ENCODE measurements at places on chromosomes 7 and 10.

GRCh38 chr10:94225589-94225988 is 137.2 kb downstream of the NOC3L start:
- no peak for DNase-seq

DNA sequence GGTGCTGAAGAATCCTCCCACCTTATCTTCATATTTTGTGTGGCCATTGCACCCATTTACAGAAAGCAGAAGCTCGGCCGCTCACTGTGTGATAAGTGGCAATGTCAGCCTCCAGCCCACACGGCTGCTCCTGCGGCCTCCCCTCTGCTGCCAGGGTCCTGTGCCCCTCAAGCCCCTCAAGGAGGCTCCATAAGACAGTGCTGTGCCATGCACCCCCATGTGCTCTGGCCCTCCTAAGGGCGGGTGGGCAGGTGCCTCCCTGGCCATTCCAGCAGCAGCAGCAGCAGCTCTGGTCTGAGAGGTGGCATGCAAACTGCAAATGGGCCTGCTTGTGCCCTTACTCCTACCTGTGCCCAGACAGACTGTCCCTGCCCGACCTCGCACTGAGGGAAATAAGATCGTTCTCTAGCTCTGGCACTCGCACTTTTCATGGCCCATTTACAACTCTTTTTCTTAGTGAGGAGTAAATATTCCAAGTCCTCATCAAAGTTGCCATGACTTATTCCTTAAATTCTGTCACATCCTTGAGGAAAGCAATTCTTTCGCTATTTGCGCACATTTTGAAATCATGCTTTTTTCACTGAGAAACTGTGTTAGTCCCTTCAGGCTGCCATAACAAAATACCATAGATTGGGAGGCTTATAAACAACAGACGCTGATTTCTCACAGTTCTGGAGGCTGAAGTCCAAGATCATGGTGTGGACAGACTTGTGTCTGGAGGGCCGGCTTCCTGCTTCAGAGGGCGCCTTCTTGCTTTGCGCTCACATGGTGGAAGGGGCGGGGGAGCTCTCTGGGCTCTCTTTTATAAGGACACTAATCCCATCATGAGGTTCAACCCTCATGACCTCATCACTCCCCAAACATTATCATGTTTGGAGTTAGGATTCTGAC is 187.8 kb downstream of the COBL start:
- DNase-seq: no peak

DNA sequence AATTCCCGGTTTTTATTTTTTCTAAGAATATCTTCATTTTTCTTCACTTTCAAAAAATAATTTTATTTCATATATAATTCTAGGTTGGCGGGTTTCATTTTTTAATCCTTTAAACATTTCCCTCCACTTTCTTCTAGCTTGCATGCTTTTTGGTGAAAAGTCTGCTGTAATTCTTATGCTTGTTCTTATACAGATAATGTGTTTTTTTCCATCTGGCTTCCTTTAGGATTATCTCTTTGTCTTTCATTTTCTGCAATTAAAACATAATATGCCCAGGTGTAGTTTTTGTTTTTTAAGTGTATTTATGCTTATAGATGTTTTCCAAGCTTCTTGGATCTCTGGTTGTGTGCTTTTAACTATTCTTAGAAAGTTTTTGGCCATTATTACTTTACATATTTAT is 341.3 kb upstream of the SEMA3C start:
- DNase-seq: no peak

DNA sequence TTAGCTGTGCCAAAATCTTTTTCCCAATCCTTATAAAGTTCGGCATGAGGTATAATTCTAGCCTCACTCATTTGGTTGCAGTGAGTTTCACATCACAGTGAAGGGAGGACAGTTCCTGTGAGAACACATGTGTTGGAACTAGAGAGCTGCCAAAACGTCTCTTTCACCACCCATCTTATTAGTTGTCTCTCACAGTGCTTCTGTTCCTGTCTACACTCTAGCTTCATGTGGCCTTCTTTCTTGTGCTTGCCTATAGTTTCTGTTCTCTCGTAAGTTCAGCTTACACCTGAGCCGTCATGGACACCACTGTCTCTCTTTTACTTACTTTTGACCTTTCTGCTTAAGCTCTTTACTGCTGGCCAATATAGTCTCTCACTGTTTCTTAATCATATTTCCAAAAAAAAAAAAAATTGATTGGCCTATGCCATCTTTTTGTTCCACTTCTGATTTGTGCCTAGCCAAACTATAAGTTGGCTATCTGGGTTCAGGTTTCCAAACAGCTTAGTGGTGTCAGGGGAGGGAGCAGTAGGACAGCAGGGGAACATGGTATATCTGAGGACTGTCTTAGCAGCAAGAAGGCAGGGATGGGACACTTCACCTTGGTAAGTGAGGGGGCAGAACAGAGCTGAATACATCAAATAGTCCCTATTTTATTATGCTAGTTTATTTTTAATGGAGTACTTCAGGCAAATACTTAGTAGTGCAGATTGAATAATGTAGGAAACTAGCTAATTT is 38.0 kb downstream of the ZNRF2 start:
- DNase-seq: peak; percentile 24

DNA sequence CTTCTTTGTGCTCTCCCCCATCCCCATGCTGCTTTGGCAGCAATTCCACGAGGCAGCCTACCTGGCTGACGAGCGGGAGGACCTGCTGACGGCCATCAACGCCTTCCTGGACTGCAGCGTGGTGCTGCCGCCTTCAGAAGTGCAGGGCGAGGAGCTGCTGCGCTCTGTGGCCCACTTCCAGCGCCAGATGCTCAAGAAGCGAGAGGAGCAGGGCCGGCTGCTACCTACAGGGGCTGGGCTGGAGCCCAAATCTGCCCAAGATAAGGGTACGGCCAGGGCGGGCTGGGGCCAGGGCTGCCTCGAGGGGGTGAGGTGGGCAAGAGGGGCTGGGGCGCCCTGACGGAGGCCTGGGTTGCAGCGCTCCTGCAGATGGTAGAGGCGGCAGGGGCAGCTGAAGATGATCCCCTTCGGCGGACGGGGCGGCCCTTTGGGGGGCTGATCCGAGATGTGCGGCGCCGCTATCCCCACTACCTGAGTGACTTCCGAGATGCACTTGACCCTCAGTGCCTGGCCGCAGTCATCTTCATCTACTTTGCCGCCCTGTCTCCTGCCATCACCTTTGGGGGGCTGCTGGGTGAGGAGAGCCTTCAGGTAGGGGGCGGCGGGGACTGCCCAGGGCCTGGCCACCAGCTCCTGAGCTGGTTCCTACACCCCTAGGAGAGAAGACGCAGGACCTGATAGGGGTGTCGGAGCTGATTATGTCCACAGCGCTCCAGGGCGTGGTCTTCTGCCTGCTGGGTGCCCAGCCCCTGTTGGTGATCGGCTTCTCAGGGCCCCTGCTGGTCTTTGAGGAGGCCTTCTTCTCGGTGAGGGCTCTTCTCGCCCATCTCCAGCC is 9.4 kb downstream of the FASTK start:
- DNase-seq: no peak

DNA sequence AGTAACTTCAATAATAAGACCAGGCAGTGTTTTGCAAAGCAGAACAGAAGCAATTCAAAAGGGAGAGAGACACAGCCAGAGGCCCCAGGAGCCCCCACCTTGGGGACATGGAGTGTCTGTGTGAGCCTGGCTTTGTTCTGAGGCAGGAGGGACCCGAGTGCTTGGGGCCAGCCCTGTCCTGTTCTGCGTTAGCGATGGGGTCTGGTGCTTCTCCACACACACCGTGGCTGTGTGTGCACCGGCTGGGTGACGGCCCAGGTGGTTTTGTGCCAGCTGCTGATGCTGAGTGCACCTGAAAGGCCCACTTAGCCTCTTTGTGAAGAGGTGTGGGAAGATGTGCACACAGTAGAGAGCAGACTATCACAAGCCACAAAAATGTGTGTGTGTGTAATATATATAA is 468.9 kb downstream of the DNAJB6 start:
- no peak for DNase-seq

- DNase-seq: no peak
Observed at GRCh38 chr7:25996006-25996408, 156.0 kb upstream of the NFE2L3 start.

GRCh38 chr7:133705596-133705995 is 421.5 kb upstream of the LRGUK start:
- no peak for DNase-seq

DNA sequence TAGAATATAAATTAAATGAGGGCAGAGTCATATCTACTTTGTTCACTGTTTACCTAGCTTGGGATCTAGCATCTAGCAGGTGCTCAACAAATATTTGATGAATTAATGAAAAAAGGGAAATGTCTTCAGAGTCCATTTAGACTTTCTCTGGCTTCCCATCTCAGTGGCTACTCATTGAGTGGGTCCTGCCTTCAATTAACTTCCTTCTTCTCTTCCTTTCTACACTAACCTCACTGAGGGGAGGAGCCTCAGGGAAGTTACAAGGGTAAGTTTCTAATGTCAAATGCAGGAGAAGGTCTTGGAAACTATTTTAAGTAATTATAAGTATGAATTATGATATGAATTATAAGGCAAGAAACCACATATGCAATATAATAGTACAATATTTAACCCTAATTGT is 28.2 kb upstream of the MPP7 start:
- no peak for DNase-seq

DNA sequence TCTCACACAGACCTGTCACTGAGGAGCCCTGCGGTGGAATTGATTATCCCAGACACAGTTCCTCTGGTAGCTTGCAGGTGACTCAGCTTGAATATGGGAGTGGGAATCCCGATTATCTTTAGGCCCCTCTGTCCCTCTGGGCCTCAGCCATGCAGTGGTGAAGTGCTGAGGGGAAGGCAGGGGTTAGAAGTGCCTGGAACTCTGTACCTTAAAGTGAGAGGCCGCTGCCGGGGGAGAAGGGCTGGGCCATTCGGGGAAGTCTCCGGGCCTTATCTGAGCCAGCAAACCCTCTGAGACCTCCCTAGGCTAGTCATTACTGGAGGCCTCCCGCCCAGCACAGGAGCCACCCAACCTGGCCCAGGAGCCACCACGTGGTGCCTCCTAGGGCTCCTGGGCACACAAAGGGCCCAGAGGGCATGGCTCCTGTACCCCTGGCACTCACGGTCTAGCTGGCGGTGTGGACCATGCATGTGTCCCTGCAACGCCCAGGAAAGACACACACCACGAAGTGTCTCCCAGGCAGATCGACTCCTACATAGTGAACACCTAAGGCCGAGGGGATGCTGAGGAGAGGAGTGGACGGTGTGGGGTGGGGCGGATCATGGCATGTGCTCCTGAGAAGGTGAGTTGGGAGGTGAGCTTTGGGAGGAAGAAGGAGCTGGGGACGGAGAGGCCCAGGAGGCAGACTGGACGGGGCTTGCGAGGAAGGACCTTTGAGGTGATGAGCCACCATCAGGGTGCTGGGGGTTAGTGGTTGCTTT is 56.2 kb downstream of the HK1 start:
- no peak for DNase-seq

GRCh38 chr10:128386231-128386630 is 260.0 kb upstream of the MKI67 start:
- no peak for DNase-seq

DNA sequence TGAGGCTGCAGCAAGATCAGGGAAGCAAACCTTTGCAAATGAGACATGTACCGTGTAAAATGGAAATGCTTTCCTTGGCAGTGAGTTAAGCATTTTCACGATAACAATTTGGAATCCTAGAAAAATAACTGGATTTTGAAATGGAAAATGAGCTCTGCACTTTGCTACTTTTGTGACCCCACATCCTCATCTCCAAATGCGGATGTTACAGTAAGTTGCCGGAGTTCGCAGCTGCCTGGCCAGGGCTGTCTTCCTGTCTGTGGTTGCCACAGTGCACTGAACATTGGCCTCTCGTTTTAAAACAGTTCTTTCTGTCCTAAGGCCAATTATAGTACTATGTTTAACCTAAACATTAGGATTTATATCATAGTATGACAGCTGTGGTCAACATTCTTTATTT is 136.2 kb upstream of the FZD8 start:
- no peak for DNase-seq

GRCh38 chr10:11793762-11794479 is 29.2 kb upstream of the PROSER2 start:
- DNase-seq: no peak

- DNase-seq: no peak
Observed at GRCh38 chr10:17239345-17240085, 11.5 kb downstream of the VIM start.

- no peak for DNase-seq
Observed at GRCh38 chr10:102523250-102524029, 19.7 kb downstream of the SUFU start.

GRCh38 chr10:43735907-43736306 is 87.2 kb upstream of the ZNF32 start:
- DNase-seq: no peak

GRCh38 chr10:113057948-113058522 is 108.0 kb downstream of the TCF7L2 start:
- DNase-seq: no peak

GRCh38 chr7:51611937-51612336 is 295.3 kb upstream of the COBL start:
- DNase-seq: no peak

DNA sequence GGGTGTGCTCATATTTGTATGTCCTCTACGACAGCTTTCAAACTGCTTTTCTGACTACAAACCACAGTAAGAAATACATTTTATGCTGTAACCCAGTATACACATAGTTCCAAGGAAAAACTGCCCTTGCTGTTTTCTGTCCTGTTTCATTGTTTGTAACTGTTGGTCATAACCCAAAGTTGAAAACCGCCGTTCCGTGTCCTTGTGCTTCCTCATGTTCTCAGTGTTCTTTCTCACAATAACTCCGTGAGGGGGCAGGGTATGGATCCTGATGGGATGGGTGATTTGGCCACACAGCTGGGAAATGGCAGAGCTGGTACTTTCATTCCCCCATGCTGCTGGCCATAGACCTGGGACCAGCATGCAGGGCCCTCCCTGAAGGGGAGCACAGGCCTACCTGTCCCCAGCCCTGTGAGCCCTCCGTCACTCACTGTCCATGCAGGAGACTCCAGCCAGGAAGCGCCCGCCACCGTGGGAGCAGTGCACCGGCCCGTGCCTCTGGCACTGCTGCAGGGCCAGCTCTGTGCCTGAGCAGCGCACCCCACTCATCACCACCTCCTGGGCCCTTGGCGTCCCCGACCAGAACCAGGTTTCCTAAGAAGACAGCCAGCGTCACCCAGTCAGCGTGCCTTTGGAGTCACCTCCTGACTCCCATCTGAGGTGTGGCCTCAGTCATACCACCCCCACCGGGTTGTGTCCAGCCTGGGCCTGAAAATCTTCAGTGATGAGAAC is 12.7 kb downstream of the LOXL4 start:
- DNase-seq: no peak

GRCh38 chr7:27297356-27297755 is 54.8 kb downstream of the EVX1 start:
- no peak for DNase-seq

- no peak for DNase-seq
Observed at GRCh38 chr7:133650069-133650468, 397.2 kb downstream of the EXOC4 start.

GRCh38 chr10:15879058-15879457 is 18.8 kb upstream of the MINDY3 start:
- DNase-seq: peak; percentile 11

DNA sequence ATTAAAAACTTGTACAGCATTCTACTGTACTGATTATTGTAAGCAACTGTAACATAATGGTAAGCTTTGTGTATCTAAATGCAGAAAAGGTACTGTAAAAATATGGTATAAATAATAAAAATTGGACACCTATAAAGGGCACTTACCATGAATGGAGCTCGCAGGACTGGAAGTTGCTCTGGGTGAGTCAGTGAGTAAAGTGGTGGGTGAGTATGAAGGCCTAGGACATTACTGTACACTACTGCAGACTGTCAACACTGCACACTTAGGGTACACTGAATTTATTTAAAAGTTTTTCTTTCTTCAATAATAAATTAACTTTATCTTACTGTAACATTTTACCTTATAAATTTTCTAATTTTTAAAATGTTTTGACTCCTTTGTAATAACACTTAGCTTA is 118.6 kb upstream of the ASAH2 start:
- no peak for DNase-seq

Data from germinal center (tissue), 1 donor.